Left ventricle myocardium inferior (tissue), 1 donor: ENCODE measurements at places on chromosomes 11 and 22. TPM values are rescaled to one million over a fixed set of nuclear protein-coding genes. Genes with fewer than 3 reads are reported as not detected.
A peak's percentile ranks its signal among the peaks of the same experiment; 100 is the strongest.

C1QTNF4 gene
- total RNA-seq, result 0.58 TPM

SCUBE2 gene
- 1.8 TPM for total RNA-seq

DNA sequence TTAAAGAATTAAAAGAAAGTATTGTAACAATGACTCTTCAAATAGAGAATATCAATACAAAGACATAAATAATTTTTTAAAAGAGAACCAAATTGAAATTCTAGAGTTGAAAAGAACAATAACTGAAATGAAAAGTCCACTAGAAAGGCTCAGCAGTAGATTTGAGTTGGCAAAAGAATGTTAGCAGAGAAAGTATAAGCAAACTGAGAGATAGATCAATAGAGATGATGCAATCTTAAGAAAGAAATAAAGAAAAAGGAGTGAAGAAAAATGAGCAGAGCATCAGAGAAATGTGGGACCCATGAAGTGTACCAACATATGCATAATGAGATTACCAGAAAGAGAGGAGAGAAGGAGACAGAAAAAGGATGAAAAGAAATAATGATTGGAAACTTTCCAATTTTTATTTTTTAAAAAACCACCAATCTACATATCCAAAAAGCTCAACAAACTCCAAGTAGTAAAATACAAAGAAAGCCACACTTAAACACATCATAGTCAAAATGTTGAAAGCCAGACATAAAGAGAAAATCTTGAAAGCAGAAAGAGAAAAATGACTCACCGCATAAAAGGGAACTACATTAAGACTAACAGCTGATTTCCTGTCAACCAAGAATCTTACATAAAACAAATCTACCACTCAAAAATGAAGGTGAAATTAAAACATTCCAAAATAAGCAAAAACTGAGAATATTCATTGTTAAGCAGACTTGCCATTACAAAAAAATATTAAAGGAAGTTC lies 20.9 kb downstream of the NCF4 start:
- no peak for DNase-seq

- DNase-seq, result peak; percentile 43
Observed at GRCh38 chr11:59668188-59668949, 468 bp downstream of the PATL1 start.

DNA sequence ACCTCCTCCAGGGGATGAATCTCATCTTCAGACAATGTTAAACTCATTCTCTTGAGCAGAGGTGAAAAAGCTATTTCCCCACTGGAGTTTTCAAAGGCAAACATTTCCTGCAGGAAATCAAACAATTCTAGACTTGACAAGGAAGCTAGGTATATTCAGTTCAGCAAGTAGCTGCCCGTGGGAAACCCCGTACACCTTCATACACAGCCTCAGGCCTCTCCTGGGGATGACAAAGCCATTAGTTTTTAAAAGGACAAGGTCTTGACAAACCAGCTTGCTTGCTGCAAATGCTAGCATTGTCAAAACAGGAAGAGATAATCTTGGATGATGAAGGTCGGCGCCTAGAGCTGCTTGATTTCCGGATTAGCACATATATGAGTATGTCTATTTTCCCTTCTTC lies 1630.8 kb upstream of the TENM4 start:
- DNase-seq, result no peak

SYCE3 gene
- not detected for total RNA-seq

DNA sequence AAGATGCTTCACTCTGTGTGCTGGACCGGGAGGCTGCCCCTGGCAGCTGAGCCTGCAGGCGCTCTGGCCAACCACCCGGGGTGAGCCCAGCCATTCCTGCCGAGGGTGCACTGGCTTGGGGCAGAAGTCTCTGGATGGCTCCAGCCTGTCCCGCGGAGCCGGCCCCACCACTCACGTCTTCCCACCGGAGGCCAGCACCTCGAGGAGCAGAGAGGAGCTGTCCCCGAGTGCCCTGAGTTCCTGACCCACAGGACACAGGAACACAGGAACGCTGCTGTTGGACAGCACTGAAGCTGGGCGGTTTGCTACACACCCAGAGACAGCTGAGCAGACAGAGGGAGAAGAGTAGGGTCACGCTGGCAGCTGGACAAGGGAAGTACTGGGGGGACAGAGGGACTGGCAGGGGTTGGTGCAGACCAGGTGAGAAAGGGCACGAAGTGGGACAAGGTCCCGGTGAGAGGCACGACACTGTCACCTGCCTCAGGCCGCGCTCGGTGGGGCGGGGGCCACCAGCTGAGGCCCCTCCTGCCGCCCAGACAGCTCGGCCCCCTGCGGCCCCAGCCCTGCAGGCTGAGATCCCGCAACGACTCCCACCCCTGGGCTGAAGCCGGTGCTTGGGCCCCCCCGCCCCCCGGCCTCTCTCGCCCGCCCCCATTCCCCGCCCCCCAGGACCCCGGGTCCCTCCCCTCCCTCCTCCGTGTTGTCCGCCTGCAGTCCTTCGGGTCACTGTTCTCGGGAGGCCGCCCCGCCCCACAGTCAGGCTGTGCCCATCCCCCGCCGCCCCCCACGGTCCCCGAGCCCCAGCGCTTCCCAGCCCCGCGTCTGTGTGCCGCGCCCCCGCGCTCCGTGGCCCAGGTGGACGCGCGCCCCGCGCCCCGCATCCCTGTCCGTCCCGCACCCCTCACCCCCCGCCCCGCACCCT lies 624 bp upstream of the B4GALNT4 start:
- peak; percentile 13 for DNase-seq

DNA sequence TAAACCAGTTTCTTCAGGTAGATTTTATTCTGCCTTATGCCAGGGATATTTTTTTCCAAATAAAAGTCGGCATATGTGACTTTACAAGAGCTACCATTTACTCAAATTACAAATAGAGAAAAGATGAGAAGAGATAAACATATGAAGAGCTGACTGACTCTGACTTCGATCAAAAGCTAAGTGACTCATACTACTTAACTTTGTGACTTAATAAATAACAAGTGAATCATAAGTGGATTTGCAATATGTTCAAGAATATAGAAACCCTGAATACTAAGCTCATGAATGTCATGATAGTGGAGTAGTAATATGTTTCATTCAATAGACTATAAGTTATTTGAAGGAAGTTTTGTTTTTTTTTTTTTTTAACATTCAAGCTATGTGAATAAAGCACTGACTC lies 130.5 kb upstream of the ANO3 start:
- no peak for DNase-seq

PRDM11 gene
- 17.2 TPM for total RNA-seq
